ENCODE measurements at places on chromosomes 16 and 17.

GRCh38 chr16:20937736-20938135, 37.2 kb downstream of the LYRM1 start:
- no peak for DNase-seq

- peak; percentile 22 for DNase-seq
Measured at GRCh38 chr17:50129728-50130558, at the start of gene SAMD14. TSS of gene SAMD14 (minus strand) at chr17:50130160. CDS start at chr17:50124959, 5,201 bp downstream.

DNA sequence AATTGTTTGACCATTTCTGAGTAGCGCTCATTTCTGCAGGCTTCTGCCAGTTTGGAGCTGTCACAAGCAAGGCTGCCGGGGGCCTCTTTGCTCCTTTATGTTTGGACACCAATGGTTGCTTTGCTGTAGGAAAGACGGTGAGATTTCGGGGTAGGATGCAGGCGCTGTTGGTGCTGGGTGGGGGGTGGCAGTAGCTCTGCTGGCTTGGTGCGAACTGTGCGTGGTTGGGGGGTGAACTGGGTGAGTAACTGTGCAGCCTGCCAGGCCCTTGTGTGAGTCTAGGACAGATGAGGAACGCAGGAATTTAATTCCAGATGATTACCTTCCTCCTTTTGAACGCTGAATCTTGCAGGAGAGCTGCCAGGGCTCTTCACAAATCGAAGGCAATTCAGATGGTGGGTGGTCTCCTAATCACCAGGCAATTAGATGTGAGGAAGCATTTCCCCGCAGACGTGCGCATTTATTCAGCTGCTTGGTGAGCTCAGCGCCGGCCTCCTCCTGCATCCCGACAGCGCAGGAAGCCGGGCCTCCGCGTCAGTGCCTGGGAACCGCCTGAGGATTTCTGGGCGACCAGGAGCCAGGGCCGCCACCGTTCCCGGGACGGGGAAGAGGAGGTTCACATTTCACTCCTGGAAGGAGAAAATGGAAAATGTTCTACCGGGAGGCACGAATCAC, 154.4 kb downstream of the FOXL1 start:
- DNase-seq: no peak

- DNase-seq: no peak
Measured at GRCh38 chr17:74123350-74123749, 80.1 kb upstream of the RPL38 start.

GRCh38 chr16:28274676-28275075, 17.6 kb upstream of the SBK1 start:
- no peak for DNase-seq

DNA sequence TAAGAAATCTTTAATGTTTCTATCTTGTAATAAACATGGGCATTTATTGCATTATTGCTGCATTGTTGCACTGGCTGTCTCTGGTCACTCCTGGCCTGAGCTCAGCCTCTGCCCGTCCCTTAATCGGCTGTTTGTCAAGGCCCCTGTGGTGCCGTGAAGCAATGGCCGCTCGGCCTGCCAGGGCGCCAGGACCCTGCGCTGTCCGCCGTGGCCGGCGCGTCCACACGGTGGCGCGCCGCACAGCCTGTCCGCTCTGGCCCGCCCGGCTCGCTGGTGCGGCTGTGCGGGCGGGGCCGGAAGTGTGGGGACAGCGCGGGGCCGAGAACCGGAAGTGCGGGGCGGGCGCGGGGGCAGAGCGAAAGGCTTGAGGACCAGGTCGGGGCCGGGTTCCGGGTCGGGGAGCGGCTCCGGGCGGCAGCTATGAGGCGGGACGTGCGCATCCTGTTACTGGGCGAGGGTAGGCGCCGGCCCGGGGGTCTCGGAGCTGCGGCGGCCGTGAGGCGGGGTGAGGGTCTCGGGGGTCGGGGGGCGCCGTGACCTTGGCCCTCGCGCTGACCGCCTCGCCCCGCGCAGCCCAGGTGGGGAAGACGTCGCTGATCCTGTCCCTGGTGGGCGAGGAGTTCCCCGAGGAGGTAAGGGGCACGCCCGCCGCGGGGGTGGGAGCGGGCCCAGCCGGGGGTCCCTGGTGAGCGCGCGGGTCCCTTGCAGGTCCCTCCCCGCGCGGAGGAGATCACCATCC, at the start of gene RHOT2:
TSS of gene RHOT2 (plus strand) at position 353 of the 739 bp plus-strand sequence. CDS start at position 421, 68 bp downstream.
- peak; percentile 71 for DNase-seq

DNA sequence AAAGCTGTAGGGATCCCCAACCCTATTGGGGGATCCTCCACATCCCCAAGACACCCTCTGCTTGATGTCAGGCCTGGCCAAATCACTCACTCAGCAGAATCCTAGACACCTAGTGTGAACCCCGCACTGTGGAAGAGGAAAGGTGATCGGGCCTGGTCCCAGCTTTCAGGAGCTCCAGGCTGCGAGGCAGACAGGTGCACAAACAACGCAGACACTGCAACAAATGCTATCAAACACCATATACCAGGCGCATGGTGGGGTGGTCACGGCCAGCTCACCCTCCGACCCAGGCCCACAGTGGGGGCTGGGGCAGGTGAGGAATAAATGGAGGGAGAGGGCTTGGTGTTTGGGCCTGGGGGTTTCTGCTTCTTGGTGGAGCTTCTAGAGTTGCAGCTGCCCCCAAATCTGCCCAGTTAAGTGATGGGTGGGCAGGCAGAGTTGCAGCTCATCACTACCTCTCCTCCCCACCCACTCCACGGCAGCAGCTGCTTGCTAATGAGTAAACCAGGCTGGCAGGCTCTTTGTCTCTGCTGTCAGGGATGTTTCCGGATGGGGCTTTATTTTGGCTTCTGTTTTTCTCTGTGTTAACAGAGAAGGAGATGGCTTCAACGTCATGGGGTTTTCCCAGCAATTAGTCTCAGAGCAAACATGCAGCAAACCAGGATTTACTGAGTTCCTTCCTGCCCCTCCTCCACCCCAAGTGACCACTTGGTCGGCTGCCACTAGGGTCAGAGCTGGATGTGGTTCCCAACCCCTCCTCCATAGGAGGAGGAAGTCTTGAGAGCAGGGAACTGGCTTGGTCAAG, 46.6 kb downstream of the PECAM1 start:
- DNase-seq: no peak

- no peak for DNase-seq
Measured at GRCh38 chr17:19747829-19748806, at the start of gene ALDH3A1. TSS of gene ALDH3A1 (minus strand) at chr17:19748298. CDS start at chr17:19745129, 3,169 bp downstream.

DNA sequence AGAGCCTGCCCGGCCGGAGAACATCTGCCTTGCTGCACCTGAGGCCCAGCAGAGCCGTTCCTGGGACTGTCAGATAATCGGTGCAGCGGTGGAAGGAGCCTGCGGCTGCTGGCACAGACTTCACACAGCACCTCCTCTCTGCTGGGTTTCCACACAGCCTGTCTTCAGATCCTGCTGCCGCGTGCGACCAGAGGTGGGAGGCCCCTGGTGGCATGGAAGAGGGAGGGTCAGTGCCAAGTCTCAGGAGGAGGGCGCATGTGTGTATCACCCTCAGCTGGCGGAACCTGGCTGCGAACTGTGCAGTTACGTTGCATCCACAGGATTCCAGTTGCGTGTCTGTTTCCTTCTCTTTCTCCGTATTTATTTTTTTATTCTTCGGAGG, 3.3 kb downstream of the CDK5R1 start:
- DNase-seq: no peak

GRCh38 chr17:46783031-46783593, 35.4 kb downstream of the WNT3 start:
- no peak for DNase-seq

- DNase-seq: no peak
Measured at GRCh38 chr16:80100846-80101451, 439.8 kb upstream of the DYNLRB2 start.

GRCh38 chr17:77882040-77882439, 76.5 kb upstream of the TNRC6C start:
- no peak for DNase-seq

DNA sequence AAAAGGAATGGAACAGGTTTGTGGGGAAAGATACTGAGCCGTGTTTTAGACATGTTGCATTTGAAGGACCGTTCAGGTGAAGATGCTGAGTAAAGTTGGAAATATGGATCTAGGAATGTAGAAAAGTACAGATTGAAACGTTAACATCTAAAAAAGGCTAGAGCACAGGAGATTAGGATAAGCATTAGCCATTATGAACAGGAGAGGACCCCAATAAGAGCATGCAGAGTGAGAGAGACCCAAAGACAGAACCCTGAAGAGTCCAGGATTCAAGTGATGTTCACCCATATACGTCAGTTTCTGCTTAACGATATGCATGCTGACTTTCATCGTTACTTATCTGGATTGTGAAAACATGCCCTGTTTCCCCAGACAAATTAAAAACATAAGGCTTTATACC, 140.5 kb downstream of the STX8 start:
- DNase-seq: no peak

DNA sequence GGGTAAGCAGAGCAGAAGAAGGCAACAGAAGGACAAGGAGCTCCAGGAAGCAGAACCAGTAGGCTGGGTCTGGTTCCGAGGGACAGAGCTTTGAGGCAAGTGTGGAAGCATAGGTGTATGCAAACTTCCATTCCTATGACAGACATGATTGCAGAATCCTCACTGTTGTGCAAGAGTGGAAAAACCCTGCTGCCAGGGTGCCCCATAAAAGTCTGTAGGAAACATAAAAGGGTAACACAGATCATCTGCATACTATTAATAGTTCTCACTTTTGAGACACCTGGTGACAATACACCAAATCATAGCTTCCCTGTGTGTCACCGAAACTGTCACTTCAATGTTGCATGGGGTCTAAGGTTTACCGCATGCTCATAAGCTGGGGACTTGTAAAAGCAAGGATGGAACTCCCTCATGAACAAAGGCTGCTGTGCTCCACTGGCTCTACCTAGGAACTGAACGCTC, 39.7 kb downstream of the ARHGAP17 start:
- no peak for DNase-seq

DNA sequence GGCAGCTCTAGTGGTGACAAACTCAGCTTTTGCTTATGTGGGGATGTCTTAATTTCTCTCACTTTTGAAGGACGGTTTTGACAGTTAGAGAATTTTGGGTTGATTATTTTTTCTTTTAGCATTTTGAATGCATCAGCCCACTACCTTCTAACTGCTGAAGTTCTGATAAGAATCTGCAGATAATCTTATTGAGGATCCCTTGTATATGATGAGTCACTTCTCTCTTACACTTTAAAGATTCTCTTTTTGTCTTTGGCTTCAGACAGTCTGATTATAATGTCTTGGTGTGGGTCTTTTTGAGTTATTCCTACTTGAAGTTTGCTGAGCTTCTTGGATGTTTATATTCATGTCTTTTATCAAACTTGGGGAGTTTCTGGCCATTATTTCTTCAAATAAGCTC, 5.5 kb upstream of the PRKCB start:
- DNase-seq: no peak

DNA sequence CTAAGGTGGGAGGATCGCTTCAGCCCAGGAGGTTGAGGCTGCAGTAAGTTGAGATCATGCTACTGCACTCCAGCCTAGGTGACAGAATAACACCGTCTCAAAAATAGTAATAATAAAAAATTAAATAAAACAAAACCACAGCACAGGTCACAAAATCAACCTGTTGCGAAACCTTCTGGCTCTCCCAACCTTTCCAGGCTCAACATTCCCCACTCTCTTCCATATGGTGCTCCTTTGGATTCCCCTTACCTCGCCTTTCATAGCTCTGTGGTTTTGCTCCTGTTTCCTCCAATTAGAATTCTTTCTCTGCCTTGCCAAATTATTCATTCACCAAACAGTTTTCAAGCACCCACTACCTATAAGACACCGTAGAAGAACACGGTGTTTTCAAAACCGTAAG, 4.7 kb downstream of the ZDHHC7 start:
- no peak for DNase-seq

GRCh38 chr17:34408439-34408838, 45.4 kb upstream of the CCL1 start:
- no peak for DNase-seq

DNA sequence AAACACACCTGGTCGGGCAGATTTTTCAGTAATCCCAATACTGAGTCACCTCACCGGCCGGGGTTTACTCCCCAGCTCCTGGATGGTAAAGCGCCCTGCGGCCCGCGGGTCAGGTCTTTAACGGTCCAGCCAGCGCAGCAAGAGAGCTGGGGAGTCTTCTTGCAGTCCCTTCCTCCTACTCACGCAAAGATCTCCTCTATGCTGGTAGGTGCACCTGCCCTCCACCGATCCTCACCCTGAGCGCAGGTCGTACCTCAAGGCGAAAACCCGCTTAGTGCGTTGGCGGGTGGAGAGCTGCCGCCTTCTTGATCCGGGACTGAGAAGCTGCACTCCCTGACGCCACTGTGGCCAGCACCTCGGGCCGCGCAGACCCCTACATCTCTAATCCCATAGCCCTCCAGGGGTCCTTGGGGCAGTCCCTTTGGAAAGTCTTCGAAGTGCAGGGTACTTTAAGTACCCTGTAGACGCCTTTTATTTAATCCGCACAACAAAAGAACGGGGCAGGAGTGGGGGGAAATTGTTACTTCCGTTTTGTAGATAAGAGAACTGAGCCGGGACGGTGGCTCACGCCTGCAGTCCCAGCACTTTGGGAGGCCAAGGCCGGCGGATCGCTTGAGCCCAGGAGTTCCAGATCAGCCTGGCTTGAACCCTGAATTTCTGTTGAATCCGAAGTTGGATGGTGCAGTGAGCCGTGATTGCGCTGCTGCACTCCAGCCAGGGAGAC, 10.4 kb upstream of the HOXB13 start:
- DNase-seq: no peak

DNA sequence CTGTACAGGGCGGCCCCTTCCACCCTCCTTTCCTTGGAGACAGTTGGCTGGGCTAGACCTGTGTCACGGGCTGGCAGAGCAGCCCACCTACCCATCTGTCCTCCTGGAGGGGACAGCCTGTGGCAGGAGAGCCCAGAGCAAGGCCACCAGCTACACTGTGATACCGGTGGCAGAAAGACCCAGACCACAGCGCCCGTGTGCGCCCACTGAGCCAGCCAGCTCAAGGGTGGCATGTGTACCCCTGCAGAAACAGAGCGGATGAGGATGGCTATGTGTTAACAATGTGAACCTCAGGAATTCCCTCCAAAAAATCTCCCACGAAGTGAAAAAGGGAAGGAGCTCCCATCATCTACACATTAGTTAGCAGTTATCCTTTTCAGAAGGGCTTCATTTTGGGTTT, 7.1 kb downstream of the HBQ1 start:
- no peak for DNase-seq

GRCh38 chr17:51056813-51057510, 63.7 kb downstream of the SPAG9 start:
- DNase-seq: no peak

DNA sequence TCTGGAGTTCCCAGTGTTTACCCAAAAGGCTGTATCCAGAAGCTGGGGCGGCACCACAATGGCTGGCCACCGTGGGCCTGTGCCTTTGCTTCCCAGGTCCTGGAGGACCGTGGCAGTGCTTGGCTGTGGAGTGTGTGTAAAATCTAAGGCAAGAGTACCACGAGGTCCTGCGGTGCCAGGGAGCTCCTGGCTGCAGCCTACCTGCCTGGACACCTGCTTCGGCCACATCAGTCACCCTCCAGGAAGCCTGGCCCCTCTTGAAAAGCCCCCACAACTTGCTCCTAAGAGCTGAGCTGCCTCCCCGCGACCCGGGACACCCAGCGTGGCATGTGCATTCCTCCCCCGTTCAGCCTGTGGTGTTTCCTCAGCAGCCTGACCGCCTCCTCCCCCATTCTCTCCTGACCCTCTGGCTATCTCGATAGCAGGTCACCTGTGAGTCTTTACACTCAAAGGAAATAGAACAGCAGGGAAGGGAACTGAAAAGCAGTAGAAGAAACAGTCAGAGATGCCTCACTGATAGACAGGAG, 7.9 kb downstream of the TIMM22 start:
- no peak for DNase-seq

GRCh38 chr16:89319886-89320781, 102.6 kb downstream of the ZNF778 start:
- DNase-seq: no peak

- no peak for DNase-seq
Measured at GRCh38 chr17:45314741-45315647, 1.8 kb downstream of the MAP3K14 start.

Measured in stimulated activated naive CD4-positive, alpha-beta T cell (primary cell).